Stimulated activated CD4-positive, alpha-beta T cell treated with anti-CD3 and anti-CD28 coated beads, Interleukin-15, amount 100 ng/mL, for 1 hour (primary cell): ENCODE measurements at places on chromosomes 3 and 15.

DNA sequence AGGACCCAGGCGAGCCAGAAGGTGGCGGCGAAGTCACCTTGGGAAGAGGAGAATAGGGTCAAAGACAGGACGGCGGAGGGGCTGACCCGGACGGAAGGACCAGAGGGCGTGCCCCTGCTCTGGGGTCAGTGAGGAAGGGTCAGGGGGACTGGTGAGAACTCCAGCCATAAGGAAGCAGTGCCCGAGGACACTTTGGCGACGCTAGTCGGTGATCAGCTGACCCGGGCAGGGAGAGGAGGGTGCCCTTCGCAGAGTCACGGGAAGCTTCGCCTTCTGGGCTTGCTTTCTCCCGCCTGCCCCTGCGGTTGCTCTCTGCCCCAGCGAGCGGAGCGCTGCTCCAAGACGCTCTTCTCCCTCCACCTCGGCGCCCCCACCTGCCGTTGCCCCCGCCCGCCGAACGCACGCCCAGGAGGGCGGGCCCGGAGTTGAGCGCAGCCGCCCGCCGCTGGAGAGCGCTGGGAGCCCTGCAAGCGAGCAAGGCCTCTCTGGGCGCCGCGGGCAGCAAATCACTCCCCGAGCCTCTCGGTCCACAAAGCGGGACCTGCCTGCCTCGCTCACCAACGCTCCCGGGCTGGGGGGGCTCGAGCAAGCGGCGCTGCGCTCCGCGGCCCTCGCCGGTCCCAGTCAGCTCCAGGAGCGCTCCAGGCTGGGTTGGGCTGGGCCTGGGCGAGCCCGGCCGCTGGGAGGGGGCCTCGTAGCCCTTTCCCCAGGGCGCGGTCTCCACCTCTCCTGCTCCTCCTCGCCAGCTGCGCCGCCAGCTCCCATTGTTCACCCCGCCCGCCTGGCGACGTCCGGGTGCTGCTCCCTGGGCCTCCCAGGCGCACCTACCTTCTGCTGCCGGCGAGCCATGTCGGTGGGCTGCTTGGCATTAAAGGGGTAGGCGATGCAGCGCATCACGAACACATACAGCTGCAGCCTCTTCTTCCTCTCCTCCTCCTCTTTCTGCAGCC is 1.2 kb downstream of the CADPS start:
- no peak for DNase-seq

- no peak for DNase-seq
Observed at GRCh38 chr15:100114100-100114499, 227.7 kb downstream of the ADAMTS17 start.

- DNase-seq, result no peak
Observed at GRCh38 chr15:91200101-91200754, 100.2 kb downstream of the SV2B start.

GRCh38 chr3:136021803-136022202 is 56.3 kb downstream of the PPP2R3A start:
- no peak for DNase-seq

DNA sequence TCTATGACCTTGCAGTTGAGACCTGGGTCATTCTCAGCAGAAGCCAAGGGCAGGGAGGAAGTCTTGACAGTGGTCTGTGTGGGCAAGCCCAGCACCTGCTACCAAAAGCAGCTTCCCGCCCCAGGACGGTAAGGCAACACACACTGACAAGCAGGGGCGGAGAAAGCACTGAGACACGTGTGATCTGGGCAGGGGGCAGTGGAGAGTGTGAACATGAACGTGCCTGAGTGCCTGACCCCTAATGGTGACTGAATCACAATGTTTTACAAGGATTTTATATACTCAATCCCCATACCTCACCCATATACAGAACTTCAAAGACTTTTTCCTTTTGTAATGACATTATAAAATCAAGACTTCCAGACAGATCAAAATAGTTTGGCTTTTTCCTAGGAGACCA is 35.2 kb downstream of the ANP32A start:
- DNase-seq, result no peak

DNA sequence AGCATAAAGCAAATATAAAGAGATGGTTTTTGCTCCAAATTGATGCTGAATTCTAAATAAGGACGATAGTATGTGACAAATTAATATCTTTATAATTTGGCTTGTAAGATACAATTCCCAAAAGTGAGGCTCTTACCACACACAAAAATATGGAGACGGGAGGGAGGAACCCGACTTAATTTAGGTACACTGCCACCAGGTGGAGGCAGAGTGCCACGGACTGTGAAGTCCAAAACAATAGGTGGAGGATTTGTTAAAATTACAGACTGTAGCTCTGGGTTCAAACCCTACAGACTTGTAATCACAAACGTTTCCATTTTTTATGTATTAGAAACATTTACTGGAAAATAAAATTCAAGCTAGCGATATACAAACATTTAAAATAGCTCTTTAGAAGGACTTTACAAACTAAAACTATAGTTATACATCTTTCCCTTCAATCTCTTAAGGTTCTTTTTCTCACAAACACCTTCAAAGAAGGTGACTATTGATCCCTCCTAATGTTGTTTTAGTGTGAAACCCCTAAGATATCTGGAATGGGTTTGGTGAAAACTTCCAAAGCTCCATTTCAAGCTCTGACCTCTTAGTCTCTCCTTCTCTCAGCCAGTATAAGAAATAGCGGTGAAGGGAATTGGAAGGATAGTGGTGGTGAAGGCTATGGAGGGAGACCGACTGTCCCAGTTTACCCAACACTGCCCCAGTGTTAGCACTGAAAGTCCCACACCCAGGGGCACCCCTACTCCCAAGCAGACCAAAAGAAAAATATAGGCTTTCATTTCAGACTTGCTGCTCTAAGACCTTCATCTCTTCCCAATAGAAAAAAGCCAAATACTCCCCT is 89.7 kb downstream of the AQP9 start:
- peak; percentile 57 for DNase-seq

GRCh38 chr3:151037746-151038477 is 47.6 kb upstream of the MED12L start:
- DNase-seq, result no peak

DNA sequence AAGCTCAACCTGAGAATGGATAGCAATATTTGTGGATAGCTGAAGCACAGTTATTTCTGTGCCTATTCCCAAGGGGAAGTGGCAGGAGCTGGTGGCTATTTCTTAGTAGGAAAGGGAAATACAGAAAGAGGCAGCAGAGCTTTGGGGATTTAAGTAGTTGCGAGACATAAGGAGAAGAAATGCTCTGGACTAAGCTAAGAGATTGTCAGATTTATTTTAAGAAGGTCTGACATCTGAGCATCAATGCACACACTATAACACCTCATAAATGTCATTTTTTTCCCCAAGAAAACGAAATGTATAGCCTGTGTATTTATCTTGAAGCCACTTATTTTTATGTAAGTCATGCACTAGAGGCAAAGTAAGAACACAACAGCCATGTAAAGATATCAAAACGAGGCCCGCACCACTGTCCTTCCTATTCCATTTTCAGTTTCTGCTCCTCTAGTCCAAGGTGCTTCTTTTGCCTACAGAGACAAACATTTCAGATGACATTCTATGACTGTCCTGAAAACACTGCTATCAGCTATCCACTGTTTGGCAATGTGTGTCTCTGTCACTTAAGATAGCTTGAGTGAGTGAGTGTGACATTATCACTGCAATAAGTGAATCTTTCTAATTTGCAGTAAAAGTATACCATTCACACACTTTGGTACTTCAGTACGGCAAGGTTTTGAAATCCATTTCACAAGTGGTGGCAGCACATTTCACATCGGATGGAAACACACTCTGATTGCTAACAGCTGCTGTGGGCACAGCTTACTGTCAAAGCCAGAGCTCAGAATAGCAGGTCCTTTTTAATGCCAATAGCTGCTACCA is 62.7 kb upstream of the ICE2 start:
- DNase-seq, result no peak

DNA sequence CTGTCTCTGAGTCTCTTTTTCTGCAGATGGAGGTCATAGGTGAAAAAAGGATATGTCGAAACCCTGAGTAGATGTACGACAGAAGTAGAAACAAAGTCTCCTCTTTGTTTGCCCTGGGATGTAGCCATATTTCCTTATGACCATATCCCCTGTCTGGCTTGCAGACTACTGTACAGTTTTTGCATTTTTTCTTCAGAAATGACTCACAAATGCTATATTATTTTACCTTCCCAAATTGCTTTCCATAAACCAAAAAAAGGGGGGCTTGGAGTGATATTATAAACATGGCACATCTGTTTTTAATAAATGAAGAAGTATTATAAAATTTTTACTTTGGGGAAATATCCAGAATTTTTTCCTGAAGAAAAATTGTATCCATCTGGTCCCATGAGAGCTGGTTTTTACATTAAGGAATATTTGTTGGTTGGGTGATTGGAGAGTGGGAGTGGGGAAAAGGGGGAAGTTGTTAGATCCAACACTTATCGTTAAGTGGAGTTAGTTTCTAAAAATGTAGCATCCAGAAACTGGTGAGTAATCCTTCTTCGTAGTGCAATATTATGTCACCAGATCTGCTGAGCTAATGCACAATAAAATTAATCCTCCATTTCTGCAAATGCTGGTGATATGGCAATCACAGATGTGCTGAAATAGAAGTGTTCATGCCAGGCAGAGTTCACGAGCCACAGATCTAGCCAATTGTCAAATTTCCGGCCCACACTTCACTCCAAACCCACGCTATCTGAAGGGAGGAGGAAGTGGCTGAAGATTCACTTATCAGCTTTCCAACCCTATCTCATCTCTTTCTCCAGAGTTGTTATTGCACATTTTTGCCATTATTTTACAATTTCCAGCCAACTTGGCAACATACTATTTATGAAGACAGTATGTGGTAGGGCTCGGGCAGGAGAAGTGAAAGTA is 313.6 kb upstream of the ATP11B start:
- no peak for DNase-seq

DNA sequence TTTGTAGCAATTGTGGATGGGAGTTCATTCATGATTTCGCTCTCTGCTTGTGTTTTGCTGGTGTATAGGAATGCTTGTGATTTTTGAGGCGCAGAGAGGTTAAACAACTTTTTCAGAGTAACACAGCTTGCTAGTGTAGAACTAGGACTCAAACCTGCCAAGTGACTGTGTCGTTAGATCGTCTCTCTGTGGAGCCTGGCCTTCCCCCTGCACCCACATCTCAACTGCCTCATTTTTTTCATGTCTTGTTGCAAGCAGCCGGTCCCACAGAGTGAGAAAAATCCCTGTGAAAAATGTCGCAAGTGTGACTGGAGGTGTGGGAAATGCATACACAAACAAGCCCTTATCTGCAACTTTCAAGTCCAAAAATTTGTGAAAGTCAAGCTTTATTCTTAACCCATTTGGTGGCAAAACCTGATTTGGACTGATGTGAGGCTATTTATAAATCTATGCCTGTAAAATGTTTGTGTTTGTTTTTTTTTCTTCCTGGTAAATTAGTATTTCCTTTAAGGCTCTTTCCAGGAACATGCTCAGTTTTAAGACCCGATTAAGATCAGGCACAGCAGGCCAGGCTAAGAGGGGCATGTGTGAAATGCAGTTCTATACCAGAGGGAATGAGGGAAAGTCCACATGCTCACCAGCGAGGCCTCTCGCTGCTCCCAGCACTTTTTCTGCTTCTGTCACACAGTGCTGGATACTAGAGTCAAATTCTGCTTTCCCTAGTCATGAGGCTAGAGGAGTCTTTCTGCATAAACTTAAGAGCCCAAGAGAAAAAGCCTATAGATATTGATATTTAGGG is 25.8 kb downstream of the ST6GAL1 start:
- DNase-seq, result no peak

GRCh38 chr15:67100801-67101581 is 35.6 kb downstream of the SMAD3 start:
- no peak for DNase-seq

DNA sequence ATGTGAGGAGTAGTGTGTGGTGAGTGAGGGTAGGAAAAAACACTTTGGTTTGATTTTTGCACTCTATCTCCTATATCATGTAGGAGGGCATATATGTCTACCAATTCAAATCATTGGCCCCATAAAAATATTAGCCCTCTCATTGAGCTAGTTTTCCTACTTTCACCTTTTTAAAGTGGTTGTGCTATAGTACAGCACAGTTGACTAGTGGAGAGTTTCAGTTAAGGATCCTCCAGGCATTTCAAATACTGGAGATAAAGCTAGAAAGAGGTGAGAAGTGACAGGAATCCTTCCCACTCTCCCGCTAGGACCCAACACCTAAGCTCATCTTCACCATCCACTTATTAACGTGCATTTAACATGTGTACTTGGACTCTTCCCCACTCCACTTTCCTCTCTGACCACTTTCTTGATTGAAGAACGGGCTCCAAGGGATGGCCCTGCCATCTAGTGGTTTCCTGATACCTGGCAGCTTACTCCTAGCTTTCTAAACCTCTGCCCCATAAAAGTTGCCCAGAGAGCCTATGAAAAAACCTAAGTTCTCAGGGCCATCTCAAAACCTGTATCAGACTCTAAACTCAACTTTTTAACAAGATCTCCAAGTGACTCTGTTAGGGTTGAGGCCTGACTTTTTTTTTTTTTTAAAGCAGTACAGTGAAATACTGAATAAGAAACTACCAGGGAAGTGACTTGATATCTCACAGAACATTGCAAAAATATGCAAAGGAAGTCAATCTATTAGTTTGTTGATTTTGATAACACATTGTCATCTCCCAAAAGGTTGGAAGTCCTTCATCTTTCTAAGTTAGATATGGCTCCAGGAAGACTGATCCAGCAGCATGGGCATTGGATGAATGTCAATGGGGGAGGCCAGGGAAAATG is 17.9 kb downstream of the IL12A start:
- DNase-seq, result no peak

DNA sequence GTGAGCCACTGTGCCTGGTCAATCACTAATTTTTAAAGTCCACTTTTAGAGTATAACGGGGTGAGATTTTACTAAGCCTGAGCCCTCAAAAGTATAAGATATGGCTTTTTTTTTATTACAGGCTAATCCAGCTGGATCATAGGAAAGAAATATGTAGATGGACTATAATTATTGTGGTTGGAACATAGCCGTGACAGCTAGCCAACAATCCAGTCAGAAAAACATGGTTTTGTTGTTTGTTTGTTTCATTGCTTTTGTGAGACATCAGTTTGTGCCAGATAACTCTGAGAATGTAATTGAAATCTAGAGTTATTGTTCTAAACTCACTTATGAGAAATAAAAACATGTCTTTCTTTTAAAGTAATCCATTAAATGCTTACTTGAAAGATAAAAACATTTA is 37.3 kb upstream of the ATOSA start:
- no peak for DNase-seq

- no peak for DNase-seq
Observed at GRCh38 chr15:95019907-95020306, 788.5 kb downstream of the MCTP2 start.

DNA sequence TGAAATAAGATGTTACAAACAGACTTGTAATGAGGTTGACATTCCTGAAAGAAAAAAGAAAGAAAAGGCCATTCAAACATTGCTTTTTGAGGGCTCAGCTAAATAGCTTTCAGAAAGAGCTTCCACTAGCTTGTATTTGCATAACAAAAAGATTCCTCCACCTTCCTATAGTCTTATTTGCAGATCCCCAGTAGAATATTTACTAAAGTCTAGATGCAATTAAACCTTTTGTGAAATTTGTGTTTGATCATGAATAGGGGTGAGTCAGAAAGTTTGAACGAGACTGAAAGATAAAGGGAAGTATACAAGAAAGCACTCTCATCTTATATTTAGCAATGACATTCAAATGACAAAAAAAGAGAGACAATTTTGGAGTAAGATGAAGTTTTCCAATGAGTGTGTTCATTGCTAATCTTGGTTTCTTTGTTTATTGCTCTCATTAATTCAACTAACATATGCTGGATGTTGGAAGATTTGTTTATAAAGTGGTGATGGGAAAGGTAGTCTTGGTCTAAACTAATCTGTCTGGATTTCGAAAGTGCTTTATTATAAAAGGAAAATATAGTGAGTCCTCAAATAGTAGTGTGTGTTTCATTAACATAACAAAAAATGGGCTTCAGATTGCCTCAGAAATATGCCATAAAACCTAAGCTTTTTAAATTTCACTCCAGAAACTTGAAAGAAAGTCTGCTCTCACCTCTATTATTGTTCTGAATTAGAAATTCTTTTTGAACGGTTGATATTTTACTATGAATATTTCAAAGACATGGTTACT is 9.1 kb upstream of the CADPS start:
- no peak for DNase-seq
